ENCODE measurements at places on chromosomes 1 and 21. TPM values are rescaled to one million over a fixed set of nuclear protein-coding genes. Genes with fewer than 3 reads are reported as not detected.

HSD3B1 gene
- not detected for total RNA-seq

ACTN2 gene
- total RNA-seq, result 10.5 TPM

PPIAL4G gene
- total RNA-seq, result not detected

DNA sequence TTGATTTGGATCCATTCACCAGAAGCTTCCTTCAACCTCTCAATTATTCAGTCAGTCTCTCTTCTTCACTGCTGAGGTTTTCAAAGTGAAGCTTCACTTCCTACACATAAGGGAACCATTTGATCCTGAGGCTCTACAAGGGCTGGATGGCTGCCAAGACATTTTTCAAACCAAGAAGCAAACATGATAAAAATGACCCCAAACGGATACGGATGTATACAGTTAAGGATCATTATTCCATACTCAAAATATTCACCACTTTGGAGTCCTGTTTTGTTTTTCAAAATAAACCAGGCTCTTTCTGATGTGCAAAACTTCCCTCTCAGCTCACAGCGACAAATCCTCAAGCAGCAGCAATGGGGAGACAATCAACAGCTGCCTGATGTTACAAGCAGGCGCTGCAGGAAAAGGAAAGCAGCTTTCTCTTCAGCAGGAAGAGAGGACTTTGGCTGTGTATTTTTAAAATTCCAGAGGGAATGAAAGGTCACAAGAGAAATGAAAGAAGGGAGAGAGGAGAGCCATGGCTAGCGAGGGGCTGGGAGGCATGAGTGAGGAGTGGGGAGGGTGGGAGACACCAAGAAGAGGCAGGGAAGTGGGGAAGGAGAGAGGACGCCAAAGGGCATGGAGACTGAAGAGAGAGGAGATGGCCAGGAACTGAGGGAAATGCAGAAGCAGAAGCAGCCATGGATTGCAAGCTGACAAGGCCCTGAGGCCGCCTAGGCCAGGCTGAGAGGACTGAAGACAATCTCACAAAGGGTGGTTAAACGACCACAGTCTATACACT is 145.4 kb downstream of the SLC45A1 start:
- H3K4me3 ChIP-seq, result no peak overlapping the region
- no peak for DNase-seq
- H3K4me1 ChIP-seq, result peaks cover 17% of the 10 kb centered on the region

DNA sequence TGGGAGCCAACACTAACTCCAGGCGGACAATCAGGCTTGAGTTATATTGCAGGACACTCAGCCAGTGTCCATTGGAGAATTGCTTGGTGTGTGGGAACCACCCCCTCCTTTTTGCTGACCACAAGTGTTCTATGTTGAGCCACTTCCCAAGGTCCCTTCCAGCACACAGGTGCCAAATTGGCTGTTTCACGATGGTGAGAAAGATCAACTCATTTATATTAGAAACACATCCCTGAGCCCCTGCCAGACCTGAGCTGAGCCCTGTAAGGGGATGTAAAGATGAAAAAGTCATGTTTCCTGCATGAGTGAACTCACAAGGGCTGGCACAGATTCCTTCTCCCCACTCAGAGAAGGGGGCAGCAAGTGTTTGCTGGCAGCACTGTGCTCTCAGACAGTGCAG is 96.5 kb downstream of the KCNN3 start:
- no peaks in the 10 kb centered on the region for H3K36me3 ChIP-seq
- no peak for DNase-seq
- no peak overlapping the region for H3K4me3 ChIP-seq
- H3K4me1 ChIP-seq, result no peaks in the 10 kb centered on the region

- DNase-seq, result no peak
- H3K27ac ChIP-seq, result no peak overlapping the region
- H3K4me3 ChIP-seq, result no peak overlapping the region
- no peaks in the 10 kb centered on the region for H3K36me3 ChIP-seq
- H3K27me3 ChIP-seq, result no peaks in the 10 kb centered on the region
- H3K4me1 ChIP-seq, result no peaks in the 10 kb centered on the region
Observed at GRCh38 chr1:222331340-222331739, 216.6 kb downstream of the HHIPL2 start.

DNA sequence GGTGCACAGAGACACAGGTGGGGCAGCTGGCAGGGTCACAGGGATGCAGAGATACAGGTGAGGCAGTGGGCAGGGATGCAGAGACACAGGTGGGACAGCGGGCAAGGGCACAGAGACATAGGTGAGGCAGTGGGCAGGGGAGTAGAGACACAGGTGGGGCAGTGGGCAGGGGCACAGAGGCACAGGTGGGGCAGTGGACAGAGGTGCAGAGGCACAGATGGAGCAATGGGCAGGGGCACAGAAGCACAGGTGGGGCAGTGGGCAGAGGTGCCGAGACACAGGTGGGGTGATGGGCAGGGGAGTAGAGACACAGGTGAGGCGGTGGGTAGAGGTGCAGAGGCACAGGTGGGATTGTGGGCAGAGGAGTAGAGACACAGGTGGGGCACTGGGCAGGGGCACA is 117.3 kb upstream of the KLHDC7A start:
- H3K4me3 ChIP-seq, result no peak overlapping the region
- H3K36me3 ChIP-seq, result no peaks in the 10 kb centered on the region
- H3K27me3 ChIP-seq, result no peaks in the 10 kb centered on the region
- no peaks in the 10 kb centered on the region for H3K4me1 ChIP-seq
- no peak for DNase-seq
- no peak overlapping the region for H3K27ac ChIP-seq

DNA sequence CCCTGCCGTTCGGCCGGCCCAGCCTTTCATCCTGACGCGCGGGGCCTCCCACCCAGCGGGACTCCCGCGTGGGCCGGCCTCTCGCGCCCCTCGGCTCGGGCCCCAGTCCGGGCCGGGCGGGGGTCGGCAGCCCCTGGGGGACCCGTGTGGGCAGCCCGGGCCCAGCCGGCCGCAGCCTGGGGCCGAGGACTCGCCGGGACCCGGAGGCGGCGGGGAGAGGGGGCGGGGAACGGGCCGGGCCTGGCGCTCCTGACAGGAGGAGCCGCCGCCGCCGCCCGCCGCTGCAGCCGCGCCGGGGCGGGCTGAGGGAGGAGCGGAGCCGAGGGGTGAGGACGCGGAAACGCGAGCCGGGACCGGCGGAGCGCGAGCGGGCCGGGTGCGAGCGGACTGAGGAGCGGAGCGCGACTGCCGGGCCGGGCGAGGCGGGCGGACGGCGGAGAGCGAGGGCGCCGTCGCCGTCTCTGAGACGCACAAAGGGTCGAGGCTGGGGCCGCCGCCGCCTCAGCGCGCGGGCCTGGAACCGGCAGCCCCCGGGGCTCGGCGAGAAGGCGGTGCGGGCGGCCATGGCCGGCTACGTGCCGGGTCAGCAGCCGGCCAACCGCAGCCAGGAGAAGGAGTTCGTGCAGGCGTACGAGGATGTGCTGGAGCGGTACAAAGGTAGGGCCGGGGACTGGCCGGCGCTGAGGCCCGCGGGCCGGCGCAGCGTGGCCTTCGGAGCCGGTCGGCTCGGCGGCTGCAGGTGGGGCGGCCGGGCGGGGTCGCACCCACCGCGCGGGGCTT is 79.1 kb downstream of the NDUFS5 start:
- peak overlapping the region; percentile 70 for H3K4me3 ChIP-seq
- peak; percentile 84 for DNase-seq
- no peaks in the 10 kb centered on the region for H3K36me3 ChIP-seq
- H3K27ac ChIP-seq, result peak overlapping the region; percentile 95

DNA sequence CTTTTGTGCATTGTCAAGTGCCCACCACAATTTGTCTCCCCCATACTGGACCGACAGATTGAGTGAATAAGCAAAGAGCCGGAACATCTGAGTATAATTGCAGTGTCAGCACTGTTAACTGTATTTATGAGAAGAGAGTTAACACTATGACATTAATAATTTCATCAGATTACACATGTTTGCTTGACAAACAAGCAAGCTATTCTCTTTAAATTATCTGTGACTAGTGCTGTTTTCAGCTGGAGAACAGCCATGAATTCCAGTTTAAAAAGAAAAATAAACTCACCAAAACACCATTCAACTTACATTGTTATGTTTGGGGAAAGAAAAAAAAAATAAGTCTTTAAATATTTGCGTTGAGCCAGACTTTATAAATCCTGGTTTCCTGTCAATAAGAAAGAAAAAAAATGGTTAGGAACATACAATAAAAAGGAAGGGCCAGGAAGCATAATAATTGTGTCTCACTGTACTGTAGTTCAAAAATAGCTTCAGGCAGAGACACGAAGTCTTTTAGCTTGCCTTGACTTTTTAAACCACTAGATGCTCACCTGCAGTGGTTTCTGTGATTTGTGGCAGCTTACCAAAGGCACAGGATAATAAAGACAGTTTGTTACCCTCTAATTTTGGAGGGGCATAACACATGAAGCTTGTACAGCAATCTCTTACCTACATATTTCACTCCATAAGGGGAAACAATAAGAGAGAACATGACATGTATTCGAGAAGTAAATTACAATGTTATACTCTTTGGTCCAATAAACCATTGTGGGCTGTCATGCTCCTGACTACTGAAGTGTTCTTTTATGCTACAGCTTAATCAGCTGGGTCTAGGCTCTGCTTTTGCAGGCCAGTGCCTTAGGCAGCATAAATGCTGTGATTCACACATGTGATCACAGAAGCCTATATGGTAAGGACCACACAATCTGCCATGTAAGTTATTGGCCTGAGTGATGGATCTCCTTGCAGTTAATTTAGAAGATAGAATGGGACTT is 302.0 kb upstream of the ADGRL2 start:
- no peak overlapping the region for H3K4me3 ChIP-seq
- no peaks in the 10 kb centered on the region for H3K36me3 ChIP-seq
- H3K27me3 ChIP-seq, result no peaks in the 10 kb centered on the region
- no peak overlapping the region for H3K27ac ChIP-seq
- DNase-seq, result no peak
- no peaks in the 10 kb centered on the region for H3K4me1 ChIP-seq

- no peaks in the 10 kb centered on the region for H3K4me1 ChIP-seq
- no peak overlapping the region for H3K27ac ChIP-seq
- no peak for DNase-seq
- H3K36me3 ChIP-seq, result no peaks in the 10 kb centered on the region
- H3K4me3 ChIP-seq, result no peak overlapping the region
Observed at GRCh38 chr1:178109348-178110143, 15.6 kb downstream of the RASAL2 start.

GRCh38 chr1:147665521-147665920 is 4.8 kb downstream of the ACP6 start:
- no peak overlapping the region for H3K27ac ChIP-seq
- no peaks in the 10 kb centered on the region for H3K27me3 ChIP-seq
- no peaks in the 10 kb centered on the region for H3K4me1 ChIP-seq
- no peaks in the 10 kb centered on the region for H3K36me3 ChIP-seq
- H3K4me3 ChIP-seq, result no peak overlapping the region

GRCh38 chr1:100188617-100189016 is 10.6 kb upstream of the LRRC39 start:
- no peaks in the 10 kb centered on the region for H3K27me3 ChIP-seq
- no peak overlapping the region for H3K27ac ChIP-seq
- H3K4me1 ChIP-seq, result no peaks in the 10 kb centered on the region

DNA sequence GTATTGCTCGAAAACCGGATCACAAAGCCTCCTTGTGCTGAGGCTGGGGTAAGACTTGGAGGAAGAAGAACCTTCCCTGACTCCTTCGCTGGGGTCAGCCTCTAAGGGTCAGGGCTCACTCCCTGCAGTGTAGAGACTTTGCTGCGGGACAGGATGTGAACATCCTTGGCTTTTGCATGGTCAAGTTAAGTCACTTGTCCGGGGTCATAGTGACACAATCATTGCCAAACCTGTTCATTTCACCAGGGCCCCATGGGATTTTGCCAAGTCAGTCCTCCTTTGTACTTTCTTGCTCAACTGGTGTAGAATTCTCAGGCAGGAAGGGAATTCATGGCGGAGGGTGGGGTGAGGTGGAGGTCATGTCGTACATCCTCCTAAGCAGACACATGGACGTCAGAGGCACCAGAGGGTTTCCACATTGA is 24.7 kb upstream of the IL10 start:
- no peak overlapping the region for H3K4me3 ChIP-seq
- DNase-seq, result no peak
- H3K36me3 ChIP-seq, result no peaks in the 10 kb centered on the region

DNA sequence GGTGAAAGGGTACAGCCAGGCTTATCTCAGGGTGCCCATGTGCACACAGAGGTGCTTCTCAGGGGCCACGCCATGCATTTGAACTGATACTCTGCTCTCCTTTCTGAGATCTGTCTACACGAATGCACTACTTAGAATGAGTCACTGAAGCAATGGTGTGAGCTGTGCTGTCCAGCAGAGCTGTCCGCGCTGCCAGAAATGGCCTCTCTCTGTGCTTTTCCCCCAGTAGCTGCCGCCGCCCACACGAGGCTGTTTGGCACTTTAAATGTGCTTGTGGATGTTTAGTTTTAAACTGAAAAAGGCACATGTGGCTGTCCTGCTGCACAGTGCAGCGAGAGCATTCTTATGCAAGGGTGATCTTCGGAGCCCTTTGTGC is 87.1 kb upstream of the COL6A1 start:
- no peaks in the 10 kb centered on the region for H3K27me3 ChIP-seq
- no peak overlapping the region for H3K4me3 ChIP-seq
- H3K36me3 ChIP-seq, result no peaks in the 10 kb centered on the region
- no peak overlapping the region for H3K27ac ChIP-seq
- peaks cover 4% of the 10 kb centered on the region for H3K4me1 ChIP-seq

- peak overlapping the region; percentile 8 for H3K4me3 ChIP-seq
- no peaks in the 10 kb centered on the region for H3K36me3 ChIP-seq
- H3K27me3 ChIP-seq, result no peaks in the 10 kb centered on the region
- no peak for DNase-seq
Observed at GRCh38 chr1:20615946-20616846, 17.1 kb upstream of the PINK1 start.

- no peaks in the 10 kb centered on the region for H3K36me3 ChIP-seq
- no peak overlapping the region for H3K4me3 ChIP-seq
- no peak for DNase-seq
Observed at GRCh38 chr1:184215274-184215925, 163.9 kb downstream of the TSEN15 start.

- H3K27ac ChIP-seq, result no peak overlapping the region
- H3K4me3 ChIP-seq, result peak overlapping the region; percentile 58
- H3K36me3 ChIP-seq, result no peaks in the 10 kb centered on the region
Observed at GRCh38 chr1:204377800-204378668, 18.3 kb upstream of the PLEKHA6 start.

- no peak for DNase-seq
- no peak overlapping the region for H3K4me3 ChIP-seq
- no peaks in the 10 kb centered on the region for H3K36me3 ChIP-seq
- no peak overlapping the region for H3K27ac ChIP-seq
- H3K4me1 ChIP-seq, result no peaks in the 10 kb centered on the region
Observed at GRCh38 chr21:27275294-27275927, 308.5 kb upstream of the ADAMTS5 start.

GRCh38 chr1:942864-943533 is 16.1 kb downstream of the NOC2L start:
- H3K36me3 ChIP-seq, result peaks cover 16% of the 10 kb centered on the region
- H3K27ac ChIP-seq, result peak overlapping the region; percentile 60
- no peak overlapping the region for H3K4me3 ChIP-seq
- H3K27me3 ChIP-seq, result peaks cover 12% of the 10 kb centered on the region
- H3K4me1 ChIP-seq, result peaks cover 13% of the 10 kb centered on the region

Measured in ascending aorta (tissue), 2 donors.